WTC11 (cell line): ENCODE measurements at places on chromosomes 16 and 17.

DNA sequence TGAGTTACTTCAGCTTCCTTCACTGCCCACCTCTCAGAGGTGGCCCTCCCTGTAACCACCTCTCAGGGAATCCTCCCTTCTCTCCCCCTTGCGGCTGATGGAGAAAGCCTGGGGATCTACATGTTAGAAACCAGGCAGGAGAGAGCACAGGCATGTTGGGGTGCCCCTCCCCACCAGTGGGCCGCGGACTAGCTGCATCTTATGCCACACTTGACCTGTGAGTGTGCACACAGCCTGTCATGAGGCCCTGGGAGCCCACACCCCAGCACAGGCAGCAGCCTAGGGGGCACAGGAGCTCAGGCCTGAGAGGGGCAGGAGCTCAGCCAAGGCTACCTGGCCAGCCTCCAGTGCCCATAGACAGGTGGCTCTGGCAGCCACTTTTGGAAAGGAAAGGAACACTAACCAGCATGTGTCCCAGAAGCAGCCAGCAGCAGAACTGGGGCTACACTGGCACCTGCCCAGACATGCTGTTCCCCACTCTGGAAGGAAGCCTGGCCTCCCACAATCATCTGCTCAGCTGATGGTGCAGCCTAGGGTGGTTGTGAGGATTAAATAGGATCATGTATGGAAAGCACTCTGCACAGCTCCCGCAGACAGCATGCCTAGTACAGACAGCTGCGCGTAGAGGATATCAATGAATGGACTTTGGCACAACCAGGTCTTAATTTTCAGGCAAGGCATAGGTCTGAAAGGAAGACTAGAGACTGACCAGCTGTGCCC is 60.5 kb downstream of the TMEM132E start:
- no peak for DNase-seq

DNA sequence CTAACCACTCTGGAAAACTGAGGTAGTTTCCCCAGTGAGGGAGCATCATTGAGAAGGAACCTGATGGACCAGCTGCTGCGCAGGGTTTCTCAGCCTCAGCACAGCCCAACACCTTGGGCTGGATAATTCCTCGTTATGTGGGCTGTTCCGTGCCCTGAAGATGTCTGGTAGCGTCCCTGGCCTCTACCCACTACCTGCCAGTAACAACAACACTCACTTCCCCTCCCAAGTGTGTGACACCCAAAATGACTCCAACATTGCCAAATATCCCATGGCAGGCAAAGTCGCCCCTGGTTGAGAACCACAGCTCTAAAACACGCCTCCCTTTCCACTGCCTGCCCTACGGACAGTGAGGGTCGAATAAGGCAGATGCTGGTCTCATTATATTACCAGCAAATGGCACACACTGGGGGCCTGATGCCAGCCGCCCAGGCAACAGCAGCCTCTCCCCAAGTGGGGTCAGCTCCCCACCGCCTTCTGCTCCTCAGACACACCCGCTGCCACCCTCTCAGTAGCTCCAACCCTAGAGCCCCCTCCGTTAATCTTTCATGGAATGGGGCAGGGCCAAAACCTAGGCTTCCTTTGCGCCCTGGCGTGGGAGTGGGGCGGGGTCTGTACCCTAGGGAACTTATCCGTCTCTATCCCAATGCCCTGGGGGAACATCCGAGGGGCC is 1.0 kb downstream of the RHBDF2 start:
- no peak for DNase-seq

DNA sequence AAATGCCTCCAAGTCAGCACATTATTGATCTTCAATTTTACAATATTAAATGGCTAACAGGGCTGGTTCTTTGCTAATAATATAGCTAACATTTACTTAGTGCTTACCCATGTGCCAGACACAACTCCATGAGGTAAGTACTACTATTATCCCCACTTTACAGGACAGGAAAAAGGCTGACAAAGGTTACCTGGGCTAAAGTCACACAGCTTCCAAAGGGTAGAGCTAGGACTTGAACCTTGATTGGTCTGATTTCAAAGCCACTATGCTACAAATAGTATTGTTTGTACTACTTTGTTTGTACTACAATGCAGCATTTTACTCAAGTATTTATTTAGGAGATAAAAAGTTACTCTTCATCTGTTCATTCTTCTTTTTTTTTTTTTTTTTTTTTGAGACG is 31.9 kb downstream of the BRD7 start:
- no peak for DNase-seq

DNA sequence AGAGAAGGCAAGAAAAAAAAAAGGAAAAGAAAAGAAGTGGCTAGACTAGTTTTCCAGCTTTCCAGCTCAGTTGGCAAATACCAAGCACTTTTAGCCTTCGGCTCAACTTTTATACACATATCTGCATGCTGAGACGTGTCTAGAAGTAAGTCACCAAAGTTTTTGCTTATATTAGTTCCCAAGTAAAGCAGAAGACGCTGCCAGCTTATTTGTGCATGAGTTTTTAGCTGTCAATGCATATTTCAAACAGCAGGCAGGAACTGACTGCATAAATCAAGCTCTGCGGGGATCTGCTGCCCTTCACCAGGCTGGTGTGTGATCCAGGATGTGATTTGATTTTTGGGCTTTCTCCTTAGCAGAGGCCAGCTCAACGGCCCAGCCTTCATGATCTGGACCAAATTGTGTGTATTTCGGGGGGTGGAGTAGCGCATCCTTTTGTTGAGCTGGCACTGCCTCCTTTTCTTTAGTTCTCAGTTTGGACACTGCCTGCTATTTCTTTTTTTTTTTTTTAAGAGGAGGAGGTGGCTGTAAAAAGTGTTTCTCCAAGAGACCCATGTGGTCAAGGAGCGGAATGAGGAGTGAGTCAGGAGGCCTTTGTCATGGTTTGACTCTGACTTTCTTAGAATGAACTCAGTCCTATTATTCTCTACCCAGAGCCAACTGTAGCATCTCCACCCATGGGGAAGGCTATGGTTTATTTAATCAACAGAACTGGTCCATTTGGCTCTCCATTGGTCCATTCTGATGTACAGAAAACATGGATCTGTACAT is 162.6 kb upstream of the XYLT1 start:
- DNase-seq, result no peak

DNA sequence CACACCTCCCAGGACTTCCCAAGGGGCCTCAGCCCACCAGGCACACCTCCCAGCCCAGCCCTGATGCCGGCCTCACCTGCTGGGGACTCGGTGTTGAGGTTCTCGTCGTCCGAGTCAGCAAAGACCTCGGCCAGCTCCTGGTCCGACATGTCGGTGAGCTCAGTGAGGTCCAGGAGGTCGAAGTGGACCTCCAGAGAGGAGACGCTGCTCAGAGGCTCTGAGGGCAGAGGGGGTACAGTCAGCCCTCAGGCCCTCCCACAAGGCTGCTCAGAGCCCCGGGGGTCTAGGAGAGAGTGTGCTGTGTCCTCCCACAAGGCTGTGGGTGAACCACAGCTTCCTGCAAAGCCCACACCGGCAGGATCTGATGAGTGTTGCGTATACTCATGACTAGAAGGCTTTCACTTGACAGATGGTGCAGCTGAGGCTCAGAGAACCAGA is 10.5 kb downstream of the DBNDD1 start:
- no peak for DNase-seq

DNA sequence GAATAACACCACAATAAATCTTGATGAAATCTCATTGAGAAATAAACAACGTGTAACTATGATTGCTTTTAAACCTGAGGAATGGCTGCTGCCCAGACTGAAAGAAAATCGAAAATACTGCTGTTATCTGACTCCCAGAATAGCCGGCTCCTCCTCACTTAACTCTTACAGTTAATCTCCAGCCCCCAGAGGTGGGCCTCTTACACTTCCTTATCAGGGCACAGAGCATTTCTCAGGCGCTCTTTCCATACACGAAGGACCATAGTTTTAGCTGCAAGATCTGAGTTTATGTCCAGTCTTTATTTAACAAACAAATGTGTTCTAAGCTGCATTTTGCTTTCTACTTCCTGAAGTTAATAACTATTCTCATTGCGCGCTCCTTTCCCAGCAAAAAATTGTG is 206.9 kb downstream of the MAP2K4 start:
- DNase-seq, result no peak

GRCh38 chr17:57587193-57587969 is 157.7 kb downstream of the CCDC182 start:
- DNase-seq, result no peak

DNA sequence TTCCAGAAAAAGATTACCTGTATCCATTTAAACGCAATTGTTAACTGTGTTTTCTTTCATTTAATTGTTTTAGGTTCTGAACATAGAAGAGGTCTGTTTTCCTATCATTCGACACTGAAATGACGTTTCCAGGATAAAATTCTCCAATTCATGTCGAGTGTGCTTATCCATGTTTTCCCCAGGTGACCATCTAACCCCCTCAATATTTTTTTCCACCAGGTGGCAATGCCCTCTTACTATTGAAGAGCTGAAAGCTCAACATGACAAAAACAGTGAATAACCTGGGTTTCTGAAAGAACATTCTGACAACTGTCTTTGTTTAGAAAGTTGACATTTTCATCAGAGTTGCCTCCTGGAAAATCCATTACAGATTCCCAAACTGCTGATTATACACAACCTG is 948.7 kb downstream of the KCNJ2 start:
- DNase-seq, result no peak
